K562 (cell line): ENCODE measurements at places on chromosomes 2 and 18. TPM values are rescaled to one million over a fixed set of nuclear protein-coding genes. Genes with fewer than 3 reads are reported as not detected.
A peak's percentile ranks its signal among the peaks of the same experiment; 100 is the strongest.

The UPP2 gene
- not detected in 2 replicates for total RNA-seq

The HSBP1L1 gene
- not detected in 2 replicates for total RNA-seq

The INPP5D gene
- total RNA-seq = 4.3 and 5.6 TPM in 2 replicates

The ANKRD36B gene
- total RNA-seq = 12.3 and 17.2 TPM in 2 replicates

The RAMP1 gene
- total RNA-seq = 0.29 TPM in 1 of 2 replicates, not detected in the other

- DNase-seq = no peak
Measured at GRCh38 chr2:201807452-201807999, 1.2 kb downstream of the CDK15 start.

DNA sequence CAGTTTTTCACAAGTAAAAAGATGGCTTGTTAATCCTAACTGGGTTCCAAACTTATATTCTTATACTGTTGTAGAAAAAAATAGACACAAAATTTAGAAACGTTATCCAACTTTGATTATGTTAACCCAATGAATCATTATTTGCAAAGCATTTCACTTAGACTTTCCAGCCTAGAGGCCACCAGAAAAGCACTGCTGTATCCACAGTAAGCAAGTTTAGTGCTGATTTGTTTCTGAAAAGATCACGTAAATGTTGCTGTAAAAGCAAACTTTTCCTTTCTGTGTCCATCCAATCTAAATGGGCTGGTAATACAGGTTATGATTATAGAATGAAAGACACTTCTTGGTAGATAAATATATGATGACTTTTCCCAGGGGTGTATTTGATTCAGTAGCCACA, 17.6 kb upstream of the BZW1 start:
- no peak for DNase-seq

DNA sequence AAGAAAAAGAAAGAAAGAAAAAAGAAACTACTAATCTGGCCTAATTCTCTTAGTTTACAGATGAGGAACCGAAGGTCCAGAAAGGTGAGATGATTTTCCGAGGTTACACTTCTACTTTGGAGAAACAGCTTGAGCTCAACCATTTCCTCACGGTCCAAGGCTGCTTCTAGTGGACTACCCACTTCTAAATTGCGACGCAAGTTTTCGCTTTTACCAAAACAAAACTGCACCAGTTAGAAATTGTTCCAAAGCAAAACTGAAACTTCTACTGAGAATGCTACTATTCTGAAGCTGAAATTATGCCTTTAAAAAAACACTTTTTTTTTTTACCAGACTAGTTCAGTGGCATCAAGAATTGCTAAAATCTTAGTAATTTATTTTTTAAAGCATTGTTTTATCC, 101.6 kb downstream of the INO80D start:
- no peak for DNase-seq

DNA sequence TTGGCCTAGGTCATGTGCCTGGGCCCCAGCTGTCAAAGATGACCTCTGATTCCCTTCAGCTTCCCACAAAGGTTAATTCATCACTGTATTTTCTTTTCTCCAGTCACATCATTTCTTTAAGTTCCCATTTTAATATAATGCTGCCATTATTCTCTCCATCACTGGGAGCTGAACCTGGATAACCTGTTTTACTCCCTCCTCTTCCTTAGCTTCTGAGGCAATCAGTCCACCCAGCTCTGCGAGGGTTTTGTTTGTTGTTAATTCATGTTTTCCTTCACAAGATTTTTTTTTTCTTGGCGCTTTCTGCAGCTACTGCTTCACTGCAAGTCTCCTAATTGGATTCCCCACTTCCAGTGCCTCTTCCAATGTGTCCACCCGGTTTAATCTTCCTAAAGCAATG, 5.1 kb upstream of the EML4 start:
- DNase-seq = no peak

GRCh38 chr2:14454202-14454601, 178.3 kb upstream of the LRATD1 start:
- DNase-seq = no peak

DNA sequence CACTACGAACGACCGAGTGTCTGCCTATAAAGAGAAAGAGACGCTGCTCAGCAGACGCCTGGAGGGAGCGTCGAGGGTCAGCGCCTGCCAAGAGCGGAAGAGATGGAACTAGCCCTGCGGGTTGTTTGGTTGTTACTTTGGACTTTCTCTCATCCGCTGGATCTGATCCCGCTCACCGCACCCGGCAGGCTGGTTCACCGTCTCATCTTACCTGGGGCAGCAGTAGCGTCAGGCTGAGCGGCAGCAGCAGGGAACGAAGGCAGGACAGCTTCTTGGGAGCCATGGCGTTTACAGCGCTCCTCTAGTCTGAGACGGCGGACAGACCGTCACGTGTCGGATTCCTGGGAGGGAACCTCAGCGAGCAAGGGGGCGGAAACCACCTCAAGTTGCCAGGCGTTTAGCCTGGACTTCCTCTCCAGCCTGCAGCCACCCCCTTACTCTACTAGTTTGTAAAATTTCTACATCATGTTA, 1.9 kb downstream of the GLB1L start:
- DNase-seq = no peak

DNA sequence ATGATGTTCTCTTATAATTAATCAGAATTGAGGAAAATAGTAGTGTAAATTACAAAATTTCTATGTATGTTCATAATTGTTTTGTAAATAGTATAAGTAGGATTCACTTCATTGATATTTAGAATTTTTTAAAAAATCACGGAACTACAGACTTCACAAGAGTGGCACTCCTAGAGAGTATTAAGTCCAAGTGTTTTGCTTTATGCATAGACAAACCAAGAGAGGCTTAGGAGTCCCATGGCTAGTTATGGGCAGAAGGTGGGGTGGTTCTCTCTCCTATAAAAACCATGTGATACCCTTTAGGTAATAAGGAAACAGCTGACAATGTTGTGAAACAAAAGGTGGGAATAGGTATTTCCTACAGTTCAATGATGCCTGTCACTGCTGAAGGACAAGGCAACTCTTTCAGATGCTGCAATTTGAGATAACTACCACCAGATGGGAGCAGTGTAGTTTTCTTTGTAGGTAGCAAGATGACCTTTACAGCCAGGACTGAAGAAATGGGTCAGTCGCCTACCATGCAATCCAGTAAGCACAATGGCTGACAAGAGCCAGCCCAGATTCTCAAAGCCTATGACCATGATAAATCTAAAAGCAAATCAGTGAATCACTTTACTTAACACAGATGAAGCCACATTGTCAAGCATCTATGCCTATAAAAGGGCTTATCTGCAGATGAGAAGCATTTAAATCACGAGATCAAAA, 83.9 kb downstream of the AAK1 start:
- peak; percentile 53 for DNase-seq

DNA sequence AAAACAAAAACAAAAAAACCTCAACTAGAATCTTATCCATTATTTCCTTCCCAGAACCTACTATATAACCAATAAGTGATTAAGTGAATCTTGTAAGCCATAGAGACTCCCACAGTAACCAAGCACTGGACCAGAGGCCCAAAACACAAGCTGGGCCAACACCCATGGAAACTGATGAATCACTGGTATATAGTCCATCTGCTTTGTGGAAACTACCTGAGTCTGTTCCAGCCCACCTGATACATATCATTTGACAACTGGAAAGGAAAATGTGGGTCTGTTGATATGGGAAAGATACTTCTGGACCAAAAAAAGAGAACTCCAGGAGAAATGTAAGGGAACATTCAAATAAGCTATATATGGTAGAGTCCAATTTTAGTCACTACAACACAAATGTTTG, 252.8 kb downstream of the MREG start:
- DNase-seq = no peak

DNA sequence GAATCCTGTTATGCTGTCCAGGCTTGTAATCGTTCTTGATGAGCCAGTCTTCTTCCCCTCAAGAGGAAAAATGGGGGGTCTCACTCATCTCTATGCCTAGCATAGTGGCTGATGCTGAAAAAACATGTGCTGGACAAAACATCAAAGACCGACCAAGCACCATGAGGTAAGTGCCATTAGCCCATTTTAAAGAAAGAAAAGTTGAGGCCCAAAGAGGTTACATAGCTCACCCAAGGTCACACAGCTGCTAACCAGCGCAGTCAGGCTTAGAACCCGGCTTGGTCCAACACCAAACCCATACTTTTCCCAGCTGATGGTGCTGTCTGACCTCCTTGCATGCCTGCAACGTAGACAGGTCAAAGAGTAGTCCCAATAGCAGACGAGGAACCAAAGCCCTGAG, 156.4 kb downstream of the INHBB start:
- DNase-seq = no peak

DNA sequence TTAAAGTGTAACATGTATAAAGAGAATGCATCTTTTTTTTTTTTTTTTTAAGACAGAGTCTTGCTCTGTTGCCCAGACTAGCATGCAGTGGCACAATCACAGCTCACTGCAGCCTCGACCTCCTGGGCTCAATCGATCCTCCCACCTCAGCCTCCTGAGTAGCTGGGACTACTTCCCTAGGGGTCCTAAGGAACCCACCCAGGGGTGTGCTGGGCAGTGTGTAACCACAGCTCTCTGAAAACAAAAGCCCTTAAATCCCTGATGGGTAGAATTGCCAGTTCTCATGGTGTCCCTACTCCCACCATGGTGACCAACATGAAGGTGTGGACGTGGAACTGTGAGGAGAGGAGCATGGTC, 105.6 kb upstream of the ST3GAL5 start:
- DNase-seq = no peak

GRCh38 chr2:104736026-104736425, 117.9 kb upstream of the POU3F3 start:
- no peak for DNase-seq
